ENCODE measurements at places on chromosomes 4 and X.

DNA sequence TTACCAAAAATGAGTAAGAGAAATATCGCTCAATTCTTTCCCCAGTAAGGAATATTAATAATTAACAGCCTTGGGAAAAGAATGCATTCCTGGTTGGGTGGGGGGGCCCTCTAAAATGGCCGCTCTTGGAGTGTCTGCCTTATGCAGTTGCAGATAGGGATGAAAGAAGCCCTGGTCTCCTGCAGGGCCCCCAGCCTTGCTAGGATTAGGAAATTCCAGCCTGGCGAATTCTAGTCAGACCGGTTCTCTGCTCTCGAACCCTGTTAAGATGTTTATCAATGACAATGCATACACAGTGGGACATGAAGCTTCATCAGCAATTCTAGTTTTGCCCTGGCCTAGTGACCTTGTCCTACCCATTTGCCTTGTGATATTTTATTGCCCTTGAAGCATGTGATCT lies 1047.7 kb upstream of the GRID2 start:
- DNase-seq = peak; percentile 52

DNA sequence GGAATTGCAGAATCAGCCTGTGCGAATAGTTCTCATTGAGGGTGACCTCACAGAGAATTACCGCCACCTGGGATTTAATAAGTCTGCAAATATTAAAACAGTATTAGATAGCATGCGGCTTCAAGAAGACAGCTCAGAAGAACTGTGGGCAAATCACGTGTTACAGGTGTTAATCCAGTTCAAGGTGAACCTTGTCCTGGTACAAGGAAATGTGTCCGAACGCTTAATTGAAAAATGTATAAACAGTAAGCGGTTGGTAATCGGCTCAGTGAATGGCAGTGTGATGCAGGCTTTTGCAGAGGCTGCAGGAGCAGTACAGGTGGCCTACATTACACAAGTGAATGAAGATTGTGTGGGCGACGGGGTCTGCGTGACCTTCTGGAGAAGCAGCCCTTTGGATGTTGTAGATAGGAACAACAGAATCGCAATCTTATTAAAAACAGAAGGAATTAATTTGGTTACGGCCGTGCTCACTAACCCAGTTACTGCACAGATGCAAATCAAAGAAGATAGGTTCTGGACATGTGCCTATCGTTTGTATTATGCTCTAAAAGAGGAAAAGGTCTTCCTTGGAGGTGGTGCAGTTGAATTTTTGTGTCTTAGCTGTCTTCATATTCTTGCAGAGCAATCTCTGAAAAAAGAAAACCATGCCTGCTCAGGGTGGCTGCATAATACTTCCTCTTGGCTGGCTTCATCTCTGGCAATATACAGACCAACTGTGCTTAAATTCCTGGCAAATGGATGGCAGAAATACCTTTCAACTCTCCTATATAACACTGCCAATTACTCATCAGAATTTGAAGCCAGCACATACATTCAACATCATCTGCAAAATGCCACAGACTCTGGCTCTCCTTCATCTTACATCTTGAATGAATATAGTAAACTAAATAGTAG lies 10.7 kb downstream of the BBS12 start:
- no peak for DNase-seq

GRCh38 chr4:165312506-165312905 lies 15.0 kb upstream of the MSMO1 start:
- DNase-seq = no peak

DNA sequence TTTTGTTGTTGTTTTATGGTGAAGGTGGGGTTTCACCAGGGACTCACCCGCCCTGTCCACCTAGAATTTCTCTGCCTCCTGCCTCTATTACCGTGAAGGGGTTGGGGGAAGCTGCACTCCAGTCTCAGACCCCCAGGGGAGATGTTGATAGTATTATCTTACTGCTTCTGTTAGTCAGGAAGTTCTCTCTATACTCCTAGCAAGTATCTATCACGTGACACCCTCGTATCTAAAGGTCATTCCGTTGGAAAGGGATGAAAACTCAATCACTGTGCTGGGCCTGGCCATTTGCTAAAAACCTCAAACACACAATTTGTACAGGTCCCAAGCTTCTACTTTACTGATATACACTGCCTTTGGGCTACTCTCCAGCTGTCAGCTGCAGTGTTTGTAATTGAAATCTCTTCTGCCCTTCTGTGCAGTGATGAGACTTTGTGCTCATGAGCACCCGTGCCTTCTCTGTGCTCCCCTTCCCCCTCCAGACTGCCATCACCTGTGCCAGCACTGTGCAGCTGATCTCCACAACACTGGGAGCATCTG lies 188.5 kb upstream of the ANXA3 start:
- DNase-seq = no peak

- no peak for DNase-seq
These were observed at the start of gene ERAS for GRCh38 chrX:48826135-48826875. Gene ERAS, plus strand, starts transcription at chrX:48826513. Its CDS starts 2,611 bp downstream, at chrX:48829124.

DNA sequence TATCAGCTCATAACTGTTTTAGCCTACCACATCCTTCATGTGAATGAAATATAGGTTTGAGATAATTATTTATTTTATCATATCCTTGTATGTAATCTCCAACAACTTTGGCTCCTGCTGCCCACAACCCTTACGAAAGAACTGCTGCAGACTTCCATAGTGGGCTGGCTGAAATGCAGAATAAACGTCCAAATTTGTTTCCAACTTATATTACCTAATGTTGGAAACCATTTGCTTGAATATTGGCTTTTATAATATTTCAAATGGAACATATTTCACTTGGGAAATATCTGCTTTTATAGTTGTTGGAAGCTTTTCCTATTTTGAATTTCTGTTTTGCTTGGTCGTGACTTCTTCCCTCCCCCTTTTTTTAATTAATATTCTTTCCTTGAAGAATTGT lies 45.0 kb upstream of the ITM2A start:
- DNase-seq = no peak

GRCh38 chrX:141469469-141469868 lies 115.1 kb downstream of the SPANXA1 start:
- DNase-seq = no peak

DNA sequence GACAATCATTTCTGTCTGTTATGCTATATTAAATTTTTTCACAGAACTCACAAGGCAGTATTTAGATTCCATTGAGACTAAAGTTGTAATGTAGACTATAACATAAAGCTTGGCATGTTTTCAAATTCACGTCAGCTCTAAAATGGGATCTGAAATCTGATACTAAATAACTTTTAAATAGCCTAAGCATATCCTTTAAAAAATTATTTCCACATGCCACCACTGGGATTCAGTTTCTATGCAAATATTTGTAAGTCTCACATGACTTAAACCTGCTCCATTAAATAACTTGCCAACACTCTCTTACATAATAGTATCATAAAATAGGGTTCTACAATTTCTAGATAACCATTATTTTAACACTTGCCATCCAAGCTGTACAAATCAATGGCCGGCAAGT lies 32.4 kb downstream of the KLHL8 start:
- DNase-seq = no peak

DNA sequence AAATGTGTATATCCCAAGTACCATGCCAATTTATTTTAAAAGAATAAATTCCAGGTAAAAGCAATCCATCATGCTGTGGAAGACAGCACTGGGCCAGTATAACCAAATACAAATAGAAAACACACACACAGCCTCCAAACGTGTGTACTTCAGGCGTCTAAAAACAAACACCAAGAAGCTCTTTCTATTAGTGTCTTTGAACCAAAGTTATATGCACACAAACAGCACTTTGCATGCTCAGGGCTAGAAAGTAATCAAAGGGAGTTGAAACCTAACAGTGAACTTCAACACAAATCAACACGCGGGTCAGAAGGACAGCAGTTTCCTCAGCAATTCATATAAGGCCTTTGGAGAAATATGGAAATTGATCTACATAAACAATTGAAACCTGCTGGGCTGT lies 15.4 kb downstream of the GASK1B start:
- no peak for DNase-seq

- DNase-seq = no peak
These were observed 13.1 kb upstream of the DRP2 start for GRCh38 chrX:101206471-101206870.

- no peak for DNase-seq
These were observed 18.9 kb upstream of the FBXW7 start for GRCh38 chr4:152554742-152555141.

GRCh38 chr4:10504570-10505179 lies 47.4 kb upstream of the ZNF518B start:
- DNase-seq = no peak

DNA sequence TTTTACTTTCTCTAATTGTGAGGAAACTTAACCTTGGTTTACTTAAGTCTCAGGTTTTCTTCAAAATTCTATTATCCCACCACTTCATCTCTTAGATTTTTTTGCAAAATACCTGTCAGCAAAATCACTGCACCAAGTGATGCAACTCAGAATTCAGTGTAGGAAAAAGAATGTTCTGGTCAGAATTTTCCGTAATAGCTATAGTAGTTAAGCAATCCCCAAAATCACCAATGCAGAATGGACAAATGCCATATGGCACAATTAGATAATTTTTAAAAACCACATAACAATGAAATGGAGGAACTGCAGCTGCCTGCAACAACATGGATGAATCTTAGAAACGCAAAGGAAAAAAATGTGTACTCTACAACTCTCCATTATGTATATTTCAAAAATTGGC lies 373.1 kb downstream of the NAF1 start:
- no peak for DNase-seq

GRCh38 chr4:36677874-36678273 lies 396.5 kb downstream of the DTHD1 start:
- DNase-seq = no peak

GRCh38 chr4:159460371-159460770 lies 357.5 kb downstream of the RAPGEF2 start:
- no peak for DNase-seq

GRCh38 chrX:48530736-48531135 lies 8.8 kb upstream of the TBC1D25 start:
- DNase-seq = no peak

DNA sequence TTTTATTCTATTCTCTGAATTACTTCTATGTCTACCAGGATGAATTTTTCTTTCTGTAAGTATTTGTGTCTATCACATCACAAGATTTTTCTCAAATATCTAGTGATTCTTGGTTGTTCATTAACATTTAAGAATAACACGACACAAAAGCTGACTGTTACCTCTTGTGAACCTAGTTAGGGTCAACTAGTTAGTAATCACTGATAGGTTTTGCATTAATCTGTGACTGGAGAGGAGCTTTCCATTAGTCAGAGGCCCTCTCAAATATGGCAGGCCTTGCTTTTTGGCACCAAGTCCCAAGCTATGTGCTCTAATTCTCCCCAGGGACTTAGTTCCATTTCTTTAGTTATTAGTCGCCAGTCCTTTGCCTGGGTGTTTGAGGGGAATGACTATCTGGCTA lies 259.2 kb downstream of the CFAP299 start:
- no peak for DNase-seq

- peak; percentile 8 for DNase-seq
These were observed 4.2 kb downstream of the PDE6B start for GRCh38 chr4:629636-629914.

DNA sequence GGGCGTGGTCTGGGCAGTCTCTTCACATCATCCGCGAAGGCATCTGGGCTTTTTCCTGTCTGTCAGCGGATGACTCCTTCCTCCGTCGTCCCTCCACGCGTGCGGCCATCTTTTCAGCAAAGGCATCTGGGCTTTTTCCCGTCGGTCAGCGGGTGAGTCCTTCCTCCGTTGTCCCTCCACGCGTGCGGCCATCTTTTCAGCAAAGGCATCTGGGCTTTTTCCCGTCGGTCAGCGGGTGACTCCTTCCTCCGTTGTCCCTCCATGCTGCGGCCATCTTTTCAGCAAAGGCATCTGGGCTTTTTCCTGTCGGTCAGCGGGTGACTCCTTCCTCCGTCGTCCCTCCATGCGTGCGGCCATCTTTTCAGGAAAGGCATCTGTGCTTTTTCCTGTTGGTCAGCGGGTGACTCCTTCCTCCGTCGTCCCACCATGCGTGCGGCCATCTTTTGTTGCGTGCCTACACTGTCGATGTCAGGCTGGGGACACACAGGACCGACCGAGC lies 12.3 kb upstream of the TMEM271 start:
- DNase-seq = no peak

- no peak for DNase-seq
These were observed 120.5 kb downstream of the UCHL1 start for GRCh38 chr4:41377196-41377595.

- peak; percentile 72 for DNase-seq
These were observed 58.1 kb downstream of the SLC10A6 start for GRCh38 chr4:86791126-86791525.

- DNase-seq = peak; percentile 30
These were observed 116.7 kb upstream of the TMEM164 start for GRCh38 chrX:109886122-109886761.

DNA sequence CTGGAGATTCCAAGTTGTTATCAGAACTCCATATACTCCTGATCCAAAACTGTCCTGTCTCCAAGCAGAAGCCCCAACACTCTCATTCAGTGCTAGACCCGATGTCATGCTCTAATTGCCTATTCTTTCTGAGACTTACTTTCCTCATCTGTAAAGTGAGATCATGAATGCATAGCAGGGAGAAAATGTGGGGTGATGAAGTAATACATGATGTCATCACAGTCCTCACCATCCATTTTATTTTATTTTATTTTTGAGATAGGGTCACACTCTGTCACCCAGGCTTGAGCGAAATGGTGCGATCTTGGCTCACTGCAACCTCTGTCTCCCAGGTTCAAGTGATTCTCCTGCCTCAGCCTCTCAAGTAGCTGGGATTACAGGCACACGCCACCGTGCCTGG lies 1554.0 kb upstream of the ADGRL3 start:
- no peak for DNase-seq

DNA sequence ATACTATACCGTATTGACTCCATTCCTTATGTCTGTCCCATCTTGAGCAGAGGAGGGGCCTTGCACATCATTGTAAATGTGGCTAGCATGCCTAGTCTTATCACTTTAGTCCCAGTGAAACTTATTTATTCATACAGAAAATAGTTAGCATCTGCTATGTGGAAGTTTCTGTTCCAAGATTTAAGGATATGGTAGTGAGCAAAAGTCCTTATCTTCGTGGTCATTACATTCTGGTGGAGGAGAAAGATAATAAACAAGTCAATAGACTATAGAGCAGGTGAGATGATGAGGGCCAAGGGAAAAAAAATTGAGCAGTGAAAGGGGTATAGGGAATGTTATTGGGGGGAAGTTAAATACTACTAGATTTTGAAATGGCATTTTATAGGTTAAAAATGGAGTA lies 63.4 kb upstream of the PRRG3 start:
- no peak for DNase-seq

DNA sequence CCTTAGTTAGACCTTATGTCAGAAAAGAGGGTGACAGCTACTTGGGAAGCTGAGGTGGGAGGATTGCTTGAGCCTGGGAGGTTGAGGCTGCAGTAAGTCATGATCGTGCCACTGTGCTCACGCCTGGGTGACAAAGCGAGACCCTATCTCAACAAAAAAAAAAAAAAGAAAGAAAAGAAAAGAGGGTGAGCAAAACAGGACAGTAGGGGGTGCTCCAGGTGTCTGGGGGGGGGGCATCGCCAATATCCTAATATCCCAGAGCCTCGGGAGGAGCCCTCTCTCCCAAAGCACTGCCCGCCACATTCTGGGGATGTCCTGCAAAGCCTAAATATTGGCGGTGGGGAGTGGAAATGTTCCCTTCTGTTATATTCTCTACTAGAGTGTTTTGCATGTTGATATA lies 120.9 kb upstream of the TBL1X start:
- DNase-seq = no peak

GRCh38 chrX:112577146-112577545 lies 102.6 kb downstream of the LHFPL1 start:
- no peak for DNase-seq

GRCh38 chr4:156888762-156889161 lies 82.8 kb downstream of the PDGFC start:
- no peak for DNase-seq

All from WTC11 (cell line).